ENCODE measurements at places on chromosomes 16 and 17.

DNA sequence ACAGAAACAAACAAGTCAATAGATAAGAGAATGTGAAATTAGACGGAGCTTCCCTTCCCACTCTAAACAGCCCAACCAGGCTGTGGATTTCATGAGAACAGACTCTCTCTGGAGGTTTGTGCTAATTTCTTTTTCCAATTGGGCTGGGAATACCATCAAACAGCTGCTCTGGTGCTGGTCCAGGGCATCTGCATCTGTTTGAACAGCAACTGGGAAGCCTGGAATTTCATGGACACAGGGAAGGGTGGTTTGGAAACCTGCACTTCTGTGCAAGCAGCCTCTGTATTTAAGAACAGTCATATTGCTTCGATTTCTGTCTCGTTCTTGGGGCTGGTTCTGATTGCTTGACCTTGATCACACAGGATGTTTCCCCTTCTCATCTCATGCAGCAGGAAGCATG, 88.7 kb downstream of the FOXL1 start:
- DNase-seq = no peak
- peaks cover 3% of the 10 kb centered on the region for H3K4me1 ChIP-seq
- H3K27me3 ChIP-seq = no peaks in the 10 kb centered on the region
- no peak overlapping the region for H3K27ac ChIP-seq
- H3K4me3 ChIP-seq = no peak overlapping the region

DNA sequence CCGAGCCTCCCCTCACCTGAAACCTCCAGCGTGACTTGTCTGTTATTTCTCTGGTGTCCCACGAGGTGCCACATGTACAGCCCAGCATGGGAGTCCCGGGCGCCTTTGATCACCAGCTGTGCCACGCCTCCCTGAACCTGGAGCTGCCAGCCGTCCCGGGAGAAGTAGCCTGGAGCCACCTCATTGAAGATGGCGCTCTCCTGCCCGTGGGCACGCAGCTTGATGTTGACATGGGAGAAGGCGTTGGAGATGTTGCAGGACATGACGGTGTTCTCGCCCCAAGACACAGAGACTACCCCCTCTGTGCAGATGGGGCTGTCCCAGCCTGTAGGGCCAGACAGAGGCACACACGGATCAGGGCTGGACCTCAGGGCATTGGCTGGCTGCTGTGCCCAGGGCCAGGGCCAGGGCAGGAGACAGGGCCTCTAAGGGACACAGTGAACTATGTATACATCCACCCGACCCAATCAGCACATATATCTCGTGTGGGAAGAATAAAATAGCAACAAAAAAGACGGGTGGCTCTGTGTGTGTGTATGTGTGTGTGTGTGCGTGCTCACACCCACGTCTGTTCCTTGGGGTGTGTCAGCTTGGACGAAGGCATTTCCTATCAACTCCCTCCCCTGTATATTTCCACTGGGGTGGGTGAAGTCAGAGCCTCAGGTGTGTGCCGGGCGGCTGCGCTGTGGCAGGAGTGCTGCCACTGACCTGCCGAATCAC, 7.3 kb upstream of the CD7 start:
- no peak overlapping the region for H3K4me3 ChIP-seq
- H3K27ac ChIP-seq = no peak overlapping the region
- peaks cover 5% of the 10 kb centered on the region for H3K4me1 ChIP-seq
- no peak for DNase-seq
- no peaks in the 10 kb centered on the region for H3K36me3 ChIP-seq

DNA sequence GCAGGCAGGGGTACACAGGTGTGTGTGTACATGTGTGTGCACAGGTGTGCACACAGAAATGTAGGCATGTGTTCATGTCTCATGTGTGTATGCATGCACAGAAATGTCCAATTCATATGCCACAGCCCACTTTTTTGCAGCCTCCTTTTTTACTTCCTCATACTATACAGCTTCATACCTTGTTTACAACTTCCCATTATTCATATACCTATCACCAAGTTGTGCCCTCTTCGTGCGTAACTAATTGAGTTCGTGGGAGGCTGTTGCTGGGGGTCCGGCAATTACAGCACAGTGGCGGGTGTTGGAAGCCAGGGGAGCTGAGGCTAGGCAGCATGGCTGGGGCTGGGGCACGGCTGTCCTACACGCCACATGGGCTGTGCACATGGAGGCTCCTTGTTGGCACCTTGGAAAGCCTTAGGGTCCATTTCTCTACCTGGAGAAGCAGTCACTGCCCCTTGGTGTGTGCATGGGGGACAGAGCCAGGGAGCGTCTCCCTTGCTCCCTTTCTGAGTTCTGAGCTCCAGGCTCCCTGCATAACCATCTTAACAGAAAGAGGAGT, 266.7 kb downstream of the ENGASE start:
- DNase-seq = no peak
- H3K27me3 ChIP-seq = no peaks in the 10 kb centered on the region
- H3K4me1 ChIP-seq = no peaks in the 10 kb centered on the region
- no peaks in the 10 kb centered on the region for H3K36me3 ChIP-seq

DNA sequence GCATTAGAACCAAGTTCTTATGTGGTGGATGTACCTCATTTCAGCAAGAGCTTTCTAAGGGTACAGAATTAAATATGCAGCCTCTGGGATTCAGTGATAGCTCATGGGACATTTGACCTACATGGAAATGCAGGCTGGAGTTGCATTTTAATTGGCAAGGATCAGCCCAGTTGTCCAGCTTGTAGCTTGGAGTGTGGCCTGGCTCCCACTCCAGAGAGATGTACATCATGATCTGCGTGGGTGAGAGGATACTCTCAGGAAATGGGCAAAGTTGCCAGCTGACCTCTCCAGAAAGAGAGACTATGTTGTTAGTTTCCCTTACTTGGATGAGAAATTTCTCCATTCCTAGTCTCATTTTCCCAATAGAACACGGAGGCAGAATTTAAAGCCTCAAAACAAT, 555.3 kb downstream of the MAF start:
- DNase-seq = no peak
- no peak overlapping the region for H3K27ac ChIP-seq
- H3K4me3 ChIP-seq = no peak overlapping the region
- no peaks in the 10 kb centered on the region for H3K36me3 ChIP-seq
- no peaks in the 10 kb centered on the region for H3K4me1 ChIP-seq
- H3K27me3 ChIP-seq = no peaks in the 10 kb centered on the region

- H3K4me1 ChIP-seq = peaks cover 12% of the 10 kb centered on the region
- H3K36me3 ChIP-seq = peaks cover 94% of the 10 kb centered on the region
- DNase-seq = no peak
- H3K27me3 ChIP-seq = no peaks in the 10 kb centered on the region
Measured at GRCh38 chr17:17147821-17148220, 58.3 kb downstream of the PLD6 start.

- no peaks in the 10 kb centered on the region for H3K4me1 ChIP-seq
- no peak overlapping the region for H3K4me3 ChIP-seq
- no peaks in the 10 kb centered on the region for H3K27me3 ChIP-seq
- no peak overlapping the region for H3K27ac ChIP-seq
- DNase-seq = no peak
Measured at GRCh38 chr16:73356401-73357079, 308.6 kb upstream of the ZFHX3 start.

DNA sequence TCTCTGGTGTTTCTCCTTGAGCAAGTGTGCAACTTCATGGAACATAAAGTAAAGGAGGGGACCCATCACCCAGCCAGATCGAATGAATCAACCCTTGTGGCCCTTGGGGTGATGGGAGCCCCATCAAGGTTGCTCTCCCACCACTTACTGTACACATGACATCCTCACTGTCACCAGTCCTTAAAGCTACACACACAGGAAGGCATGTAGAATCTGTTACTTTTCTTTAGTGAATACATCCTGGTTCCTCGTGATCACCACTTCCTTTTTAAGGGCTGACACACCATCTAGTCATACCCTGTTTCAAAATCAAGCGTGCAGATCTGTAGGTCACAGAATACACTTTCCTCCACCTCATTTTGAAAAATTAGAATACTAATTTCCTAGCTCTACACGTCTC, 22.6 kb upstream of the MPHOSPH6 start:
- peak overlapping the region; percentile 36 for H3K27ac ChIP-seq

GRCh38 chr17:22217135-22217534, 524.8 kb downstream of the KCNJ18 start:
- H3K36me3 ChIP-seq = no peaks in the 10 kb centered on the region
- no peaks in the 10 kb centered on the region for H3K4me1 ChIP-seq
- no peak overlapping the region for H3K4me3 ChIP-seq

All from upper lobe of left lung (tissue), 6 donors.